Stimulated activated CD4-positive, alpha-beta T cell treated with anti-CD3 and anti-CD28 coated beads, Interleukin-15, amount 100 ng/mL, for 48 hours (primary cell): ENCODE measurements at places on chromosomes 4 and X.
A peak's percentile ranks its signal among the peaks of the same experiment; 100 is the strongest.

DNA sequence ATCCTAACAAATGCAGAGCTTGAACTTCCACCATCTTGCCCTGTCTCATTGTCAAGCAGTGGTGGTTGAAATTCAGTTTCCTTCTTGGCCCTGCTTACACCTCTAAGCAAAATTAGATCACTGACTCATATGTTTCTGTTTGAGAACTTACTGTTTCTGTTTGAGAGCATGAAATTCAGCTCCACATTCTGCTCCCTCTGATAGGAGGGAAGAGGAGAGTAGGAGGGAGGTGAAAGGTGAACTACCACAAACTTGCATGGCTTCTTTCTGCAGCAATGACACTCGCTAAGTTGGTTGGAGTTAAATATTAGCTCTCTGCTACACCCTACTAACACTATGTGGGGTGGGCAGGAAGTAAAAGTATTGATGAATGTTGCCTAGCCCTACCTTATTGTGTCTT is 117.8 kb upstream of the EDA2R start:
- no peak for DNase-seq

DNA sequence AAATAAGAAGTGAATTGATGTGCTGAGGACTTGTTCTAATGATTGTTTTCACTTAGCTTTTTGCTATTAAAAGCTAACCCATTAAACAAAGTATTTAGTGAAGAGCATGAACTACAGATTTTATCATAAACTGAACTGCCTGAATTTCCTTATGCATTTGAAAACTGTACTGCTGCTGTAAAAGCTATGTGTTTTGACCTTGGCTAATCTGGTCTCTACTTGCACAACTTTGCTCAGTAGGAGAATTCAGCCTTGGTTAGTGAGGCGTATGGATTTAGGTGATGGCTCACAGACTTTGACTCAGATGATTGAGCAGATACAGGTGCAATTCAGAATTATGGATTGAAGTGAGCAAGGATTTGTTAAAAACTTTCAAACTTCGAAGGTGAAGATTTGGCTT is 38.7 kb upstream of the FAT1 start:
- no peak for DNase-seq

GRCh38 chrX:65757943-65758342 is 90.5 kb downstream of the MSN start:
- DNase-seq: no peak

DNA sequence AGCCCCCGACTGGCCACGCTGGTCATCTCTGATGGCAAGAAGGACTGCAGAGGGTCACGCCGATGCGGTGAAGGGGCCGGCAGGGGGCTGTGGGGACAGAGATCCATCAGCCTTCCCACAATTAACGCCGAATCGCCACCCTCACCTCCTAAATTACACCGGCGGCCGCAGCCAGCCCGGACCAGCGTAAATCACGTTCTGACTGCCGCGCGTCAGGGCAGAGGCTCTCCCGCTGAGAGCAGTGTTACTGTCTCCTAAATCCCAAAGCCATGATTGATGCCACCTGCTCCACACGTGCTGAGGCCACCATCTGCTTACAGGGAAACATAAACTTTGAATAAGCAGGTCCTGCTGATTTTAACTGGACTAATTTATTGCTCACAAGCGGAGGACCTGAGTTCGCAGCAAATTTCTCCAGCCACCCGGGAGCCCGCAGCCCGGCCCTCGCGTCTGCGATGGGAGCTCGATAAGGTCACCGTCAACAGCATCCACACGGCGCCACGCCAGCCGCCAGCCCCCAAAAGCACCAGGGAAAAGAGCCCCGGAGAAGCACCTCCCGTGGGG is 127.3 kb upstream of the NKX1-1 start:
- no peak for DNase-seq

GRCh38 chr4:158535130-158535614 is 13.5 kb downstream of the RXFP1 start:
- DNase-seq: peak; percentile 7

- DNase-seq: no peak
Observed at GRCh38 chrX:46860557-46860956, 23.7 kb downstream of the RP2 start.

GRCh38 chrX:21655901-21656586 is 2.1 kb downstream of the KLHL34 start:
- no peak for DNase-seq

GRCh38 chr4:1249731-1250526 is 999 bp upstream of the CTBP1 start:
- DNase-seq: peak; percentile 25

DNA sequence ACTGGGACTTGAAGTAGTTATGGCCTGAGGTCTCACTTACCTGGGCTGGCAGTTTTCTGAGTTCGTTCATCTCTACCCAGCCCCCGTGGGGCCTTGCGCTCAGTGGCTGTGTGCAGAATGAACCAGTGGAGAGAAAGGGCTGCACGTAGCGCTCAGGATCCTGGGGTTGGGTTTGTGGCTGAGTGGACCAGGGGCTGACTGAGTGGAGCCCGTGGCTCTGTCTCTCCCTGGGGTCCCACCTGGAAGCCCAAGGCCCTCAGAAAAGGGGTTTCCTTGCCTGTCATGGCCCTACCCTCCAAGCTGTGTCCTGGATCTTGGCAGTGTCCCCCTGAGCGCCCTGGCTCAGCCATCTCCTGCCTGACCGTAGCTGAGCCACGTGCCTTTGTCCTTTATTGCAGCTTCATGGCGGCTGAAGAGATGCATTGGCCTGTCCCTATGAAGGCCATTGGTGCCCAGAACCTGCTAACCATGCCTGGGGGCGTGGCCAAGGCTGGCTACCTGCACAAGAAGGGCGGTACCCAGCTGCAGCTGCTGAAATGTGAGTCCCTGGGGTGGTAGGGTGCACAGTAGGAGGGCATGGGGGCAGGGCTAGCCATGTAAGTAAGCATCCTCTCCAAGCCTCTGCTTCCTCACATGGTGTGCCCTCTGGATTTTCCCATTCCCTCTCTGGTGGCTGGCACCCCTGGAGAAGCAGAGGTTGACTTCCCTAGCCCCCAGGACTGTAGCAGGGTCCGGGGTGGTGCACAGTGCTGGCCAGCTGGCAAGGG is 23.2 kb upstream of the ADD1 start:
- no peak for DNase-seq

GRCh38 chr4:16140879-16141249 is 57.0 kb upstream of the PROM1 start:
- DNase-seq: no peak

DNA sequence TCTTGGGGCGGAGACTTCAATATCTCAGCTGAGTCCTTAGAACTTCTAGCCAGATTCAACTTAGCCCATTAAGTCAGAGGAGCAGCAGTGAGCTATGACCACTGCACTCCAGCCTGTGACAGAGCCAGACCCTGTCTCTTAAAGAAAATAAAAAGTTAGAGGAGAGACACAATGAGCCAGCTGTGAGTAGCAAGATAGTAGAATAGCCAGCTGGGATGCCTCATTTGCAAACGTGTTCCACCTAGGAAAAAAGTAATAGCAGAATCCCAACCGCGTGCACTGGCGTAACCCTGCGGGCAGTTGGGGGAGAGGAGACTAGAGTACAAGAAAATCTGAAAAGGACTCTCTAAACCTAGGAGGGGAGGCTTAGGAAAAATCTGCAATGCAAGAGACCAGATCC is 133.2 kb upstream of the ANXA3 start:
- no peak for DNase-seq

DNA sequence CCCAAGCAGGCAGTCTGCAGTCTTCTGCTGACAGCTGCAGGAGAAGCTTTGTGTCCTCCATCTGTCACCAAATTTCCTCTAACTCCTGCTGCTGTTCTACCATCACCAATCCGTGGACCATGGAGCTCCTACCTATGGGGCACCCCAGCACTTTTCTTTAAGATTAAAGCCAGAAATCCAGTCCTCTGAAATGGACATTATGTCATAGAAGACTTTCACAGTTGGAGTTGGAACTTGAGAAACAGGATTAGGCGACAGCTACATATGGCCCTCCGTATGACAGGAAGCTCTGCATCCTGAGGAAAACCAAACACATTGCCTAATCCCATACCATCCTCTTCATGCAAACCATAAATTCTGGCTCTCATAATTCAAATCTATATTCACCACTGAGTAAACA is 470.6 kb upstream of the GALNTL6 start:
- no peak for DNase-seq

GRCh38 chr4:136768925-136769275 is 763.4 kb downstream of the PCDH18 start:
- no peak for DNase-seq

DNA sequence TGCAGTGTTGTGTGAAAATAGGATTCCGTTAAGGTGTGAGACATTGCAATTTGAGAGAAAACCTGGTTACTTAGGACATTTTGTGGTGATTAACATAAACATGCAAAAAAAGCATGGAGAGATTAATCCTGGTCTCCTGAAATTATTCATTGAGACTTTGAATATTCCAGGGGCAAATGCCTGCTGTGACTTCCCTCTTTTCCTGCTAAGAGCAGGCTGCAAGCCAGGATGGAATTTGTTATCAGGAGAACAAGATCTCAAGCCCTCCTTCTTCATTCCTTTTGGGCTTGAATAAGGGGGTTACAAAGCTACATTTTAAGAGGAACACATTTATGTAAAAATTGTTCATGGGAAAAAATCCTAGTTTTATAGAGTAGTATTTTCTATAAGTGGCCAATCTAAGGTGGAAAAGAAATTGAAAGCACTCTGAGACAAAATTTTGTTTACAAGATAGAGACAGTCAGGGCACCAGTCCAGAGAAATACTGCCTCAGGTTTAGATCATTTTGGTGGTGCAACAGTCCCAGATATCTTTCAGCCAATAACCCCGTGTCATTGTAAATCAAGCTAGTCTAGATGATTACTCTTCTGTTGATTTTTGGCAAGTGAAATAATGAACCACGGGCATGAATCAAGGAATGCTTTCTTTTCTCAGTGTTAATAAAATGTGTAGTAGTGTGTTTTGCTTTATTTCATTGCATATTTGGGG is 1528.3 kb upstream of the AGA start:
- no peak for DNase-seq

GRCh38 chrX:38754102-38754790 is 47.0 kb upstream of the MID1IP1 start:
- peak; percentile 7 for DNase-seq

DNA sequence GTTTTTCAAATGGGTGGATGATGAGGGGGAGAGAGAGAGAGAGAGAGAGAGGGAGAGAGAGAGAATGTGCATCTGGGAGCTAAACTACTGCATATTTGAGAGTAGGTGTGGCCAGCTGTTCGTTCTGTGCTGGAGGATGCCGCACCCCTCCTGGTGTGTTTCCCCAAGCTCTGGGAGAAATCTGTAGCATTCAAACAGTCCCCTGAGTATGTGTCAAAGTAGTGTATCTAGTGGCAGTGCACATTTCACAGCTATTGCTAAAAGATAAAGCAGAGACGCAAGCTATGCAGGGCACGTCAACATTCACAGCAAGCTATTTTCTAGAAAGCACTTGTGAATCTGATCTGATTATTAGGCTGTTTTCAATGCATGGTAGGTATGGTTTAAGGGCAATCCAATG is 83.5 kb upstream of the LIMCH1 start:
- no peak for DNase-seq

- no peak for DNase-seq
Observed at GRCh38 chrX:49232525-49232924, 615 bp downstream of the CACNA1F start.

- no peak for DNase-seq
Observed at GRCh38 chrX:132395026-132395425, 93.8 kb downstream of the MBNL3 start.

GRCh38 chr4:86556791-86557415 is 37.2 kb upstream of the PTPN13 start:
- no peak for DNase-seq

DNA sequence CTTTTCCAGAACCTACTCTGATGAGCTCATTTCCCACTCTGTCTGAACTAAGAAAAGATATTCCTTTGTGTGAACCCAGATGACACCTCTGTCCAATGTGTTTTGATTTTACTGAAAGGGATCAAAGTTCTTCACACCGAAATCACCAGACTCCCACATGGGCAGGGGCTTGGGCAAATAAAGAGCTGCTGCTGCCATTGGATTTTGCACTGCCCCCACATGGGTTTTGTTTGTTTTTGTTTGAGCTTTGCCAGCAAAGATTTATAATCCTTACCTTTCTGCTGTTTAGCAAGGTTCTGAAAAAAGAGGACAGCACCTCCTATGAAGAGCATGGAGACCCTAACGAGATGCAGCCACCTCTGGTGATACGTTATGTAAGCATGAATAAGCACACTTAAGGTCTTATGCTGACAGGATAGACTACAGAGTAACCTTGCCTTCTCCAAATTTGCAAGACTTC is 44.3 kb downstream of the HSD17B13 start:
- no peak for DNase-seq

DNA sequence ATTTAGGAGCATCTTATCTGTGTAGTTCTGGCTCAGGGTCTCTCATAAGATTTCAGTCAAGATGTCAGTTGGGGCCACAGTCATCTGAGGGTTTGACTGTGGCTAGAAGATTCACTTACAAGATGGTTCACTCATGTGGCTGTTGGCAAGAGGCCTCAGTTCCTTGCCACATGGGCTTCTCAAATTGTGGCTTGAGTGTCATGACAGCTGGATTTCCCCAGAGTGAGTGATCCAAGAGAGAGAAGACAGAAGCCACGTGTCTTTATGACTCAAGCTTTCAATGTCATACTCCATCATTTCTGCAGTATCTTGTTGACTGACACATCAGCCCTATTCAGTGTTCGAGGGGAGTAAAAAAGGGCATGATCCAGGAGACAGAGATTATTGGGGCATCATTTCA is 131.3 kb upstream of the AP1S2 start:
- peak; percentile 30 for DNase-seq

GRCh38 chr4:142700531-142700930 is 145.6 kb downstream of the INPP4B start:
- no peak for DNase-seq

- peak; percentile 81 for DNase-seq
Observed at GRCh38 chrX:20442597-20442996, 175.9 kb upstream of the RPS6KA3 start.

GRCh38 chr4:98522636-98523395 is 135.6 kb downstream of the TSPAN5 start:
- no peak for DNase-seq

DNA sequence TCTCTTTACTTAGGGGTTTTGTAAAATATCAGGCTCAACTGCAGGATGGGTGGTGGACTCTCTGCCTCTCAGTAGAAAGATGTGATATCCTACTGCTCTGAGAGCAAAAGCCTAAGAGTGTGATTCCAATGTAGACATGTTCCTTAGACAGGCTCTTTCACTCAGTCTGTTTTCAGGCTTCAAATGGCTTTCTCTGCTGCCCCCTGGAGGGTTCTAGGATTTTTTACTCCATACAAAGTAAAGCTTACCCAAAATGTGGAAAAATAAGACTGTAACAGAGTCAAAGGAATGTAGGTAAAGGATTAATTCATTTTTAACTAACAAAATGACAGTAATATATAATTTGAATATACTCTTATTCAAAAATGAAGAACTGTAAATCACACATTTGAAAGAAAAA is 32.1 kb downstream of the ZGRF1 start:
- DNase-seq: peak; percentile 6
